ENCODE measurements at places on chromosomes 3 and 15.
A peak's percentile ranks its signal among the peaks of the same experiment; 100 is the strongest.

DNA sequence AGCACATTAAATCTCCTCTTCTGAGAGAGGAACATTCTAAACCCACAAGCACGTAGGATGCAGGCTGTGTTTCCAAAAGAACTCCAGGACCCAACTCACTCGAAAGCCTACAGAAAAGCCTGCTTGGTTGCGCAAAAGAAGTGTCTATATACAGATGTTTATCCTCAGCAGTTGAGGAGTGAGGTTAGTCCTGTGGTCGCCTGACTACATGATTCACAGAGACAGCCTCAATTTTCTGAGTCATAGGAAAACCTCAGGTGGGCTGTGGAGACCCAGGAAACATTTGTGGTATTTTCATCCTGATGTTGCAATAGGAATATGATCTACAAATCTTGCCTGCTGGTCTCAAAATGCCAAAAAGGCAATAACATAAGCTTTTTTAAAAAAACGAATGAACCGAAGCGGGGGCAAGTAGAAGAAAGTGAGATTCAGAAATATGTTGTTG is 183.8 kb upstream of the THRB start:
- DNase-seq: no peak

GRCh38 chr3:119457246-119457645 is 6.2 kb downstream of the TMEM39A start:
- DNase-seq: peak; percentile 20

DNA sequence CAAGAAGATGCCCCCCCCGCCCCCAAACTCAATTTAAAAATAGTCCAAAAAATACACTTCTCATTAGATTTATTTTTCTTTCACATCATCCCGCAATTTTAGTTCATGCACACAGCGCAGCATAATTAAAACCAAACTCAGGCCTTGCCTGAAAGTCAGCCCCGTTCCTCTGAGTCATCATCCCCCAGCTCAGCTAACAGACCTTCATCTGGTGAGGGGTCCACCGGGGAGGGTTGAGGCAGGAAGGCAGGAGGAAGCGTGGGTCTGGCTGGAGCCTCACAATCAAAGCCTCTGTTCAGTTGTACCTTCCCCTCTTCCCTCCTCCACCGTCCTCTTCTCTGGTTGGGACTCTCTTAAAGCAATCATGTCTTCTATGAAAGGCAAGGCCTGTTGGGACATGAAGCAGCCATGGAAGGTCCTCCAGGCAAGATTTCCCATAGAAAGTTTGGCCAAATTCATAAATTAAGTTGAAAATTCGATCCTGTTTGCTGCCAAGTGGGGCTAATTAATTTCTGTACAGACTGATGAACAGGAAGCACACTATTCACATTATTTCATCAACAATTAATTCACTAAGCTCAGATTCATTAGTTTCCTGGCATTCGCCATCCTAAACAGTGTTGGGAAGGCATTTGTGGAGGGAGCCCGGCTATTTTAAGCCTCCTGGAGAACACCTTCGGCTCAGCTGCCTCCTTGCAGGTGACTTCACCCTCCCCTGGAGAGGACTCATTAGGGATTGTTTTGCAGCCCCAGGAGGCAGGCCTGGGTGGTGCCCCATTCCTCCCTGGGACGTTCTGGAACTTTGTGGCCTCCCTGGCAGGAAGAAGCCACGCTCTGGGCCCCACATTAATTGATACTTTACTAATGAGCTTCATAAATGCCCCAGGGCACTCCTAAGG is 72.3 kb upstream of the BNC1 start:
- no peak for DNase-seq

GRCh38 chr15:63880744-63881143 is 47.0 kb upstream of the HERC1 start:
- no peak for DNase-seq

- DNase-seq: no peak
Measured at GRCh38 chr15:98812716-98813446, 164.5 kb downstream of the IGF1R start.

- no peak for DNase-seq
Measured at GRCh38 chr15:79610021-79610420, 177.9 kb downstream of the MINAR1 start.

DNA sequence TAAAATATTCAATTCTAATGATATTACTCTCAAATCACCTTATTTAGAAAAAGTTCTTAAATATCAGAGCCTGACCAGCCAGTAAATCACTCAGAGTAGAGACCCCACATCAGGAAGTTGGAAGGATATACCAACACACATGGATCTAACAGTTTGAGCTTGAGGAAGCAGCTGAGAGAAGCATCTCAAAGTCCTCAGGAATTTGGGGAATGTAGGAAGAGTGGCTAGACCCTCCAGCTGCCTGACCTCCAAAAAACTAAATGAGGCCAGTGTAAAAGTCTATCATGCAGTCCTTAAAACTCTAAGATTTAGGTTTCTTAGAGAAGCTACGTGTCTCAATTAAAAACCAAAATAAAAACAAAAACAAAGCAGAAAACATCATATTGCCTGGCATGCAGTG is 55.4 kb downstream of the SETD2 start:
- no peak for DNase-seq

- DNase-seq: no peak
Measured at GRCh38 chr3:44932271-44932670, 43.7 kb downstream of the ZDHHC3 start.

- DNase-seq: no peak
Measured at GRCh38 chr3:10234526-10235230, 13.6 kb upstream of the TATDN2 start.

GRCh38 chr3:128068156-128068620 is 16.0 kb downstream of the SEC61A1 start:
- no peak for DNase-seq

DNA sequence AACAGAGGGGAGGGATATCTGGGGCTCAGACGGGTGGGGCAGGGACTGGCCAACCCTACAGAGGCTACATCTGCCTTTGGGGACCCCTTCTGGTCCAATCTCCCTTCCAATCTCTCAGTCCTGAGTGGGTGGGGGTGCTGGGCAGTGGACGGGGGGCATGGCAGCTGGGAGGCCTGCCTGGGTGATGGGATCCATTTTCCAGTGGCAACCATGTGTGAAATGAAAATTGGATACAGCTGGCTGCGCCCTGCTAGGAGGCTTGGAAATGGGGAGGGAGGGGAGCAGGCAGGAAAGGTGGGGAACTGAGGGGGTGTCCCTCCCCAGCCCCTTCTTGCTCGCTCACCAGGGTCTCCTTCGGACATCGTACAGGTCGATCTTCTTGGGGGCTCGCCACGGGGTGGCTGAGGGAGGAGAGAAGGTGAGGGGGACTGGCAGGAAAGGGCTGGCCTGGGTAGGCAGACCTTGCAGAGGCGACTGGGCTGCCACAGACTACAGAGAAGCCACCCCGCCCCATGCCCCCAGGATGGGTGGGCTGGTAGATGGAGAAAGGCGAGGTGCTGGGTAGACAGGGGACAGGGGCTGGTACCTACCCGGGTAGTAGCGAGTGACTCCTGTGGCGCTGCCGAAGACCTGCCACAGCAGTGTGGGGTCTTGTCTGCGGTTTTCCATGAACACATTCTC is 21.2 kb upstream of the TMEM115 start:
- no peak for DNase-seq

GRCh38 chr15:58330741-58331559 is 100.8 kb upstream of the LIPC start:
- DNase-seq: peak; percentile 2

GRCh38 chr3:159059395-159059794 is 257.5 kb downstream of the MFSD1 start:
- DNase-seq: no peak

- no peak for DNase-seq
Measured at GRCh38 chr3:152302521-152303021, 33.8 kb downstream of the MBNL1 start.

GRCh38 chr3:37559461-37559860 is 302.2 kb upstream of the CTDSPL start:
- no peak for DNase-seq

DNA sequence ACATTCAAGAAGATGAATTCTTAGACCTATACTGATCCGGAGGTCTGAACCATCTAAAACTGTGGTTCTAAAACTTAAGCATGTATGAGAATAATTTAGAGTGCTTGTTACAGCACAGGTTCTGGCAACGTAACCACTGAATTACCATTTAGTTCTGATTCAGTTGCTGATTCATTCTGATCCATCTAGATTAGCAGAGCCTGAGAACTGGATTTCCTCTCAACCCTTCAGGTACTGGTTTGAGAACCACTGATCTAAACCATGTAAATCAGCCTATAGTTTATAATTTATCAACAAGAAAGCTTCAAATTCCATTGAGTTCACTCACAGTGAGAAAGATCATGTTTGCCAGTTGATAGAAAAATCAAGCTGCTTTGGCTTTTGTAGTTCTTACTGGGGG is 1001.1 kb upstream of the EPHA6 start:
- no peak for DNase-seq
